Esophagus muscularis mucosa (tissue), 4 donors: ENCODE measurements at places on chromosomes 5 and 9. TPM values are rescaled to one million over a fixed set of nuclear protein-coding genes. Genes with fewer than 3 reads are reported as not detected.

Gene PPIC
- total RNA-seq: 42.9 TPM

Gene SLC46A2
- not detected for total RNA-seq

Gene ADAMTS13
- 1.3 TPM for total RNA-seq

Gene ARSI
- total RNA-seq: 10.1 TPM

Gene CCDC112
- 8.0 TPM for total RNA-seq

Gene OTP
- not detected for total RNA-seq

Gene PCDHB2
- total RNA-seq: 3.2 TPM

Gene PDZD2
- total RNA-seq: 12.9 TPM

Gene FBN2
- total RNA-seq: 11.7 TPM

Gene COL27A1
- 3.3 TPM for total RNA-seq

Gene C5orf58
- not detected for total RNA-seq

Gene SLC34A3
- total RNA-seq: not detected

Gene NANS
- total RNA-seq: 39.7 TPM

Gene FAM221B
- not detected for total RNA-seq

Gene PCDHB4
- total RNA-seq: 4.5 TPM

Gene ATP6V0E1
- 140 TPM for total RNA-seq

Gene SARDH
- 0.50 TPM for total RNA-seq

Gene N4BP3
- total RNA-seq: 4.3 TPM

Gene SPATA6L
- 1.3 TPM for total RNA-seq

Gene CDKN2A
- total RNA-seq: 3.1 TPM

Gene ADCY2
- 6.2 TPM for total RNA-seq

Gene PCDHB6
- total RNA-seq: 0.46 TPM

Gene ELOVL7
- total RNA-seq: 7.0 TPM

Gene PCDHA13
- total RNA-seq: 0.86 TPM

Gene NRG2
- total RNA-seq: 2.8 TPM

Gene GKAP1
- total RNA-seq: 12.3 TPM

Gene PTGS1
- total RNA-seq: 72.2 TPM

Gene MPDZ
- total RNA-seq: 77.2 TPM

Gene SPOCK1
- total RNA-seq: 52.4 TPM

Gene BTNL3
- not detected for total RNA-seq

Gene PRUNE2
- 709 TPM for total RNA-seq

Gene GRAMD2B
- 37.9 TPM for total RNA-seq

Gene PCDHA9
- 0.06 TPM for total RNA-seq

Gene SLC36A3
- not detected for total RNA-seq

Gene PCA3
- not detected for total RNA-seq

Gene TRUB2
- 13.2 TPM for total RNA-seq

Gene PCSK5
- total RNA-seq: 22.0 TPM

Gene RGS3
- 37.3 TPM for total RNA-seq

Gene SIT1
- 0.40 TPM for total RNA-seq

Gene NSA2
- 102 TPM for total RNA-seq

Gene PDE6A
- total RNA-seq: not detected

Gene NIPAL4
- 2.4 TPM for total RNA-seq

Gene RETREG1
- 11.3 TPM for total RNA-seq

Gene PCDHAC2
- 8.8 TPM for total RNA-seq

Gene SPAG8
- total RNA-seq: 0.83 TPM

Gene SLC36A2
- not detected for total RNA-seq

Gene ARL14EPL
- not detected for total RNA-seq

Gene PLEKHG4B
- total RNA-seq: 0.46 TPM

Gene OR1Q1
- total RNA-seq: not detected

Gene FAM78A
- 4.0 TPM for total RNA-seq
